Smooth muscle cell of bladder (primary cell): ENCODE measurements at places on chromosomes 6 and 20. TPM values are rescaled to one million over a fixed set of nuclear protein-coding genes. Genes with fewer than 3 reads are reported as not detected.

Gene NCOA6
- 3.4 and 5.5 TPM in 2 replicates for total RNA-seq

Gene TGM2
- total RNA-seq: 114 and 241 TPM in 2 replicates

Gene APCDD1L
- total RNA-seq: 7.0 and 14.1 TPM in 2 replicates

Gene EPHA7
- under 0.01 and 0.37 TPM in 2 replicates for total RNA-seq

Gene TULP1
- total RNA-seq: not detected in 2 replicates

Gene C6orf15
- not detected in 2 replicates for total RNA-seq

Gene CST5
- not detected in 2 replicates for total RNA-seq

Gene GUCA1A
- 0.09 TPM in 1 of 2 replicates, not detected in the other for total RNA-seq

Gene MYB
- total RNA-seq: 0.09 and 0.14 TPM in 2 replicates

Gene PPP1R14C
- 0.28 and 0.65 TPM in 2 replicates for total RNA-seq

Gene OR2H1
- total RNA-seq: 0.14 TPM in 1 of 2 replicates, not detected in the other

Gene ADTRP
- 2.7 and 3.5 TPM in 2 replicates for total RNA-seq

Gene SIRPD
- not detected in 2 replicates for total RNA-seq

Gene LPIN3
- total RNA-seq: 2.1 and 6.0 TPM in 2 replicates

Gene OXT
- 0.18 and 0.28 TPM in 2 replicates for total RNA-seq

Gene TRIM15
- total RNA-seq: not detected in 2 replicates

Gene KHDC1
- 2.6 and 4.4 TPM in 2 replicates for total RNA-seq
